ENCODE measurements at places on chromosomes 13 and 19.

DNA sequence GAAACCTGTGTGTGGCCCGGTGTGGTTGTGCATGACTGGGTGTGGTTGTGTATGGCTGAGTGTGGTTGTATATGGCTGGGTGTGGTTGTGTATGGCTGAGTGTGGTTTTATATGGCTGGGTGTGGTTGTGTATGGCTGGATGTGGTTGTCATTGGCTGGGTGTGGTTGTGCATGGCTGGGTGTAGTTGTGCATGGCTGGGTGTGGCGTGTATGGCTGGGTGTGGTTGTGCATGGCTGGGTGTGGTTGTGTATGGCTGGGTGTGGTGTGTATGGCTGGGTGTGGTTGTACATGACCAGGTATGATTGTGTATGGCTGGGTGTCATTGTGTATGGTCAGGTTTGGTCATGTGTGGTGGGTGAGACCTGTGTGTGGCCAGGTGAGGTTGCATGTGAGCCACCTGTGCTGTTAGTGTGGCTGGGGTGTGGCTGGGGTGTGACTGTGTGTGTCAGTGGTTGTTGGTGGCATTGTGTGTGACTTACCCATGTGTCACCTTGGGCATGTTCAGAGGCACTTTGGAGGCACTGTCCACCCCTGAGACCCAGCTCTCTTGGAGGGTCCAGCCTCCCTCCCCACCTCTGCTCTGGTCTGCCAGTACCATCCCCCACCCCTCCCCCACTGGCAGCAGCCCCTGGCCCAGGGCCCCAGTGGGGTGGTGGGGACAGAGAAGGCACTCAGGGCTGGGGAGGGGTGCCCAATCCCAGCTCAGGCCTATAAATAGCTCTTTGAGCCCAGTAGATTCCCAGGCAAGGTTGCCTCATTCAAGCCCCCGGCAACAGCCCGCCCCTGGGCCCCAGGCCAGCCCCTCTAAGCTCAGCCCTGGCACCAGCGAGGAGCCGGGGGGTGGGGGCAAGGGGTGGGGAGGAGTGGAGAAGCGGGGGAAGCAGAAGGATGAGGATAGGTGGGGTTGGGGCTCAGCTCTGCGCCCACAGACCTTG, 3.9 kb upstream of the NCAN start:
- no peak for DNase-seq

DNA sequence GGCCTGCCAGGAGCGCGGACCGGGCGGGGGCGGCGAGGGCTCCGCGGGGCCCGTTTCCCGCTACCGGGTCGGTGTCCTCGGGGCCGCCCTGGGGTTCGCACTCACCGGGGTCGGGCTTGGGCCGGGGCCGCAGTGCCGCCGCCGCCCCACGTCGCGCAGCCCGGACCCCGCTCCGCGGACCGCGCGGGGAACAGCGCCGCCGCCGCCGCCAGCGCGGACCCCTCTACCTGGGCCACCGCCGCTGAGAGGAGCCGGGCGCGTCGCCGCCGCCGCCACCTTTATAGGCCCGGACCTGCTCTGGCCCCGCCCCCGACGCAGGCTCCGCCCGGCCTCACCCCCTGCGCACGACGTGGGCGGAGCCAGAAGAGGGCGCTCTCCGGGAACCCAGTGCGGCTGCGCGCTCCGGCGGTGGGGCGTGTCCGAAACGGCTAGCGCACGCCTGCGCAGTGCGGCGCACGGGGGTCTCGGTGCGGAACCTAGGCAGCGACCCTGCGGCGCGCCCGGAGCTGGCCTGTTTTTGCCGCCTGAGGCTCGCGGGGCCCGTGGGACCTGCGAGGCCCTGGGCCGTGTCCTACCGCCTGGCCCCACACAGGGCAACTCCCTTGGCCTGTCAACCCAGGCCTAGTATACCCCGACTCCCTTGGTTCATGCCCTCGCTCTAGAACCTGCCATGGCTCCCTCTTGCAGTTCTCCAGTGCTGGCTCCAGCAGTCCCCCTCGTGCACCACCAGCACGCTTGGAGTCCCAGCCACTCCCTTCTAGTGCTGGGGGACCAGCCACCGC, at the start of gene MKNK2:
TSS of gene MKNK2 (minus strand) at position 254 of the 782 bp plus-strand sequence. CDS start 393 bp downstream, outside the sequence.
- DNase-seq: peak; percentile 99

- DNase-seq: no peak
Observed at GRCh38 chr13:114257014-114257413, 22.3 kb downstream of the CDC16 start.

DNA sequence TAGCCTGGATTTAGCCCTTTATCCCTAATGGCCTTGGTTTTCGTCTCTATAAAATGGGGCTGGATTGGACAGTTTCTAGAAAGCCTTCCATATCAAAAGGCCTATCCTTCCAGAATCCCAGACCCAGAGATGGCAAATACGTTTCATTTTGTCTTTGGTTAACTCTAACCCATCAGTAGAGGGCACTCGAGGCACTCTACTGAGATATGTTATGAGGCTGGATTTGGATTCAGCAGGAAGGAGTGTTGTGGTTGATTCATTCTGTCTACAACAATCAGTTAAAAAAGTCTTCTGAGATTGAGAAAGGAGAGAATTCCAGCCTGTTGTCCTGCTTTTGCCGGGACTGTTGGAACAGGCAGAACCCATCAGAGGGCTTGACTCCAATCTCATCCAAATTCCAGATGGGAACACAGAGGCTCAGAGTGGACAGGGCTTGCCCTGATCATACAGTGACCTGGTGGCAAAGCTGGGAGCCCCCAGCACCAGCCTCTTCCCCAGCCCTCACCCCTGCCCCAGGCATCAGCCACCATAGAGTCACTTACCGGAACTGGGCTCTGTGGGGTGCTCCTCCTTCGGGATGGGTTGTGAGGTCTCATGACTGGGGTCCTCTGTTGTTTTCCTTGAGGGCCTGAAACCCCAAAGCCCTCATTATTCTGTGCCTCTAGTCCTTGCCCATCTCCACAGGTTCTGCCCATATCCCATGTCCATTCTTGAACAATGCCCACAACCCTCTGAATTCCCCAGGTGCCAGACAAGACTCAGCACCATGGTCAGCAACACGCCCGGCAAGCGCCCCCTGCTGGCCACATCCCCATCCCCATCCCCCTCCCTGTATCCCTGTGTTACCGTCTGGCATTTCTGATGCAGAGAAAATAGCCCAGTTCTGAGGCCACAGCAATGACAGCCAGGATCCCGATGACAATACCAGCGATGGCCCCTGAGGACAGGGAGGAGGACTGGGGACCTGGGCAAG, 12.3 kb upstream of the ZNF180 start:
- peak; percentile 53 for DNase-seq

DNA sequence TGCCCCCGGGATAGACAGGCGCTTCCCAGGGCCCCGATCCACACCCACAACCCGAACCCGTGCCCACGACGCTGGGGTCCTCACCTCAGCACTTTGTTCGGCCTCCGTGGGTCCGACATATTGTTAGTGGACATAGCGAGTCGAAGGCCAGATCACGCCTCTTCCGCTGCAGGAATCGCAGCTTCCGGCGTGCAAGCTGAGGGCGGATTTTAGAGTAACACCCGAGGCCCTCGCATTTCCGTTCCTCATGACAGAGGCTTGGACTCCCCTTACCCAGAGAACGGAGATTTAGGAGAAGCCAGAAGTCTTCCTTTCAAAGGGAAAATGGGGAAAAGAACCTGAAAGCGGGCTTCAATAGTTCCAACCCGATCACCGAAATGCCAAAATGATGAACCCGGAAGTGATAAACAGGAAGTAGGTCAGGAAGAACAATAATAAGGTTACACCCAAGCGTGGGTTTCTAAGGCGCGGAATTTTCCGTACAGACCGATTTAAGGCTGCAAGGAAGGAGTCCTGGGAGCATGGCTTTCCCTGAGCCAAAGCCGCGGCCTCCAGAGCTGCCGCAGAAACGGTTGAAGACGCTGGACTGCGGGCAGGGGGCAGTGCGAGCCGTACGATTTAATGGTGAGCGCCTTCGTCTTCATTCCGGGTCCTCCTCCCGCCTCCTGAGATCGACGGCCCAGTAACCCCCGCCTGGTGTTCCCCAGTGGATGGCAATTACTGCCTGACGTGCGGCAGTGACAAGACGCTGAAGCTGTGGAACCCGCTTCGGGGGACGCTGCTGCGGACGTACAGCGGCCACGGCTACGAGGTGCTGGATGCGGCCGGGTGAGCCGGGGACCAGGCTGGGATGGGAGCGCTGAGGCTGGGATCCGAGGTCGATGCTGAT, 2.9 kb downstream of the WDR83 start:
- peak; percentile 79 for DNase-seq

DNA sequence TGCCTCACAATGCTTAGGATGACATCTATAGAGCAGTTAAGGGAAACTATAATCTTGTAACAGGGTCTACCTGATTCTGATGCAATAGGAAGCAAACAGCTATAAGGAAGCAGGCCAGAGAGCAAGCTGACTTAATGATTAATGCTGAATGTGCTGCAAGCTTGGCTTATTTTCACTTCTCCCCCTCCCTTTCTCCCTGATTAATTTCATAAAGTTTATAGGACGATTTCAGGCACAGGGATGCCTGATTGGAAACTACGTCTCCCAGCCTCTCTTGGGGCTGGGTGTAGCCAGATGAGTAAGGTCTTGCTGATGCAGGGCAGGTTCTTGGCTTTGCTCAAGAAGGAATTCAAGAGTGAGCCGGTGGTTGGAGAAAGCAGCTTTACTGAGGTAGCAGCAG, 82.8 kb upstream of the MRI1 start:
- DNase-seq: no peak

DNA sequence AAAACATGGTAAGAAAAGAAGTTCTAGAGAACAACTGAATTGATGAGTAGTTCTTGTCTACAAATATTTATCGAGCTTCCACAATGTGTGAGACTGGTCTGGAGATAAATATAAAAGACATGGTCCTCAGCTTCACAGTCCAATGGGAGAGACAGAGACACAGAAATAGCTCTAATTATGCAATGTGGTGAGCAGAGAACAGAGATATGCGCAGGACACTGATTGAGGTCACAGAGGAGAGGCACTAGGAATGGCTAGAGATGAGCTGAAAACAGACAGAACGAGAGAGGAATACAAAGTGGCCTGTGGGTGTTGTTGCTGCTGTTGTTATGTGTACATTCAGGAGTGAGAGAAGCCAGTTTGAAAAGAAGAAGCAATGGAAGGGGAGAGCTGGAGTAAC, 53.2 kb downstream of the GPALPP1 start:
- no peak for DNase-seq

GRCh38 chr19:36257520-36257876, 42.6 kb downstream of the ZNF146 start:
- no peak for DNase-seq

DNA sequence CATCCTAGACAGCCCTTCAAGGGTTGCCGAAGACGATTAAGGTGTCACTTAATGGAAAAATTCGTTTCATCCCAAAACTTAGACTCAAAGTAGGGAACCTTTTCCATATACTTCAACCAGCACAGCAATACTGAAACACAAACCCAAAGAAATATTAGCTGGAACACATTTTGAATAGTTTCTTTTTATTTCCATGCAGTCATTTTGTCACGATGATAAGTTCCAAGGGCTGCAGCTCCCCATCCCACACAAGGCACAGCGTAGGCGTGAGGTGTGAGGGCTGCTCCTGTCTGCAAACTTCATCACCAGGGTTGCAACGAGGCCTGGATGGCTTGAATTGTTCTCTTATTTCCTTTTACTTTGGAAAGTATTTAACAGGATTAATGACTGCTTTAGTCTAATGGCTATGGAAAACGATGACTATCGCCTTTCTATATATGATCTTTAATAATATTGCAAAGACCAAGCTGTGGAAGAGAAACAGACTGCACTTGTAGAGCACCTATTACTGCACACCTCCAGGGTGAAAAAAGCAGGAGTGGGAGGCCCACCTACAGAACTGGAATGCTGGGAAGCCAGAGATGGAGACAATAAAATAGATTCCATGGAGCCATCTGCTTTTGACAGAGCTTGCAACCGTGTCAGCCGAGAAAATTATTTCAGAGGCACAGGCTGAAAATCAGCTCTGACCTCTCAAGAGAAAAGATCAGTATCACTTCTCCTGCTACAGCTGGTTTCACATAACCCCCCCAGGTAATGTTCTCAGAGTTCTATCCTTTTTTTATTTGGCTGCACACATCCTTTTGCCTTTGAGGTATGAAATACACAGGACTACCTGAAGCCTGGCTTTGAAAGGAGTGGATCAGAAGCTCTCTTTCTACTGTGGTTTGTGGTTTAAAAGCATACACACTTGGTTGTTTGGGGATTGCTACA, 274.5 kb upstream of the NBEA start:
- DNase-seq: no peak

DNA sequence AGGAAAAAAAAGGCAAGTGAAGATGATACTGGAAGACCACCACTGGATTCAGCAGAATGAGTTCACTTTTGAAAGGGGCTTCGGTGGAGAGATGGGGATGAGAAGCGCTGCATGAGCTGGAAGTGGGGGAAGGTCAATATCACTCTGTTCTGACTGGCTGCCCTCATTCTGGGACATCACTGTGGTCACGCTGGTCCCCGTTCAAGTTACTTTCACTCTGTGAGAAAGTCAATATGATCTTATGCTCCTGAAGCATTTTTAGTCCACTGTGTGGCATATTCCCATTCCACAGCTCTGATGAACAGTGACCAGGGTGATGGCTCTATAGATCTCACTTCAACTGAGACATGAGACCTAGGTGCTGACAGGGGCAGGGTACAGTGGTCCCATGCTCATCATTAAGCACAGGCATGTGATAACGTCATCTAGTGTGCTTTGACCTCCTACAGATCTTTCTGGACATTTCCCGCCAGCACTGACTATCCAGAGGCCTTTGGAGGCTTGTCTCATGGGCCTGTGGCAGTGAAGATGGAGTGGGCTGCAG, 40.2 kb upstream of the GPR183 start:
- DNase-seq: no peak

- DNase-seq: no peak
Observed at GRCh38 chr13:41402691-41403511, 54.4 kb upstream of the RGCC start.

DNA sequence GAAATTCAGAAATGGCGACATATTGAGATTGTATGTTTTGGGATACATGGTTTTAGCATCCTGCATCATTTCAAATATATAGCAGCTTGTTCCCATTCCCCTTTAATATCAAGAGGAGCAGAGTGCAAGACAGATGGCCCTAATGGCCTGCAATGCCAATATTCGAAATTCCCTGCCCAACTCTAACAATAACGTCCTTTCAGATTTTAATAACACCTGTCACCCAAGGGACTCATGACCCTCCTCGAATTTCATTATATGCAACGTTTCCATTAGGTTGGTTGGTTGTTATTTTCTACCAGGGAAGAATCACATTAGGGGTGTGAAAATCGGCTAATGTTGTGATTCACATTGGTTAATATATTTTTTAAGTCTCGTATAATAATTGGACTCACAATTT, 170.0 kb downstream of the TNFSF13B start:
- no peak for DNase-seq

DNA sequence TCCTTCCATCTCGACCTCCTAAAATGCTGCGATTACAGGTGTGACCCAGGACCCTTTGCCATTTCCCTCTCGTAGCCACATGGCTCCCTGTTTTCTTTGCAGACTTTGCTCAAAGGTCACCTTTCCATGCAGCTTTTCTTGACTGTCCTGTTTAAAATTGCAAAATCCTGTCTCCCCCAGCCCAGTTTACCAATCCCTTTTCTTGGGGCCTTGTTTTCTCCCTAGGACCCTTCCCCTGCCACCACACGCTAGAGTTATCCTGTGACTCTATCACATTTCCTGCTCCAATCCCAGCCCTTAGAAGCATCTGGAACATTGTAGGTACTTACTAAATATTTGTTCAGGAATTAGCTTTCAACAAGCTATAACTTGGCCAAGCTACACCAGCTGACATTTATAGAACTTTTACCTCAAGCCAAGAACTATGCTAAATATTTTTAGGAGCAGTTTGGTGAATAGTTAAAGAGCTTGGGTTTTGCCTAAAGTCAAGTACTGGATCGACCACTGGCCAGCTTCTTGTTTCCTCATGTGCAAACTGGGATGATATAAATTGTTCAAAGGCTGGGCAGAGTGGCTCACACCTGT, 9.1 kb upstream of the SERTAD3 start:
- DNase-seq: no peak

- no peak for DNase-seq
Observed at GRCh38 chr19:11574689-11575088, 2.8 kb downstream of the ACP5 start.

Measured in stimulated activated naive CD8-positive, alpha-beta T cell treated with anti-CD3 and anti-CD28 coated beads, Interleukin-15, Interleukin-2, amounts not matched to agents 100 U/mL and 50 U/mL, for 24 hours (primary cell).